ENCODE measurements at places on chromosomes 2 and 18. TPM values are rescaled to one million over a fixed set of nuclear protein-coding genes. Genes with fewer than 3 reads are reported as not detected.
A peak's percentile ranks its signal among the peaks of the same experiment; 100 is the strongest.

DNA sequence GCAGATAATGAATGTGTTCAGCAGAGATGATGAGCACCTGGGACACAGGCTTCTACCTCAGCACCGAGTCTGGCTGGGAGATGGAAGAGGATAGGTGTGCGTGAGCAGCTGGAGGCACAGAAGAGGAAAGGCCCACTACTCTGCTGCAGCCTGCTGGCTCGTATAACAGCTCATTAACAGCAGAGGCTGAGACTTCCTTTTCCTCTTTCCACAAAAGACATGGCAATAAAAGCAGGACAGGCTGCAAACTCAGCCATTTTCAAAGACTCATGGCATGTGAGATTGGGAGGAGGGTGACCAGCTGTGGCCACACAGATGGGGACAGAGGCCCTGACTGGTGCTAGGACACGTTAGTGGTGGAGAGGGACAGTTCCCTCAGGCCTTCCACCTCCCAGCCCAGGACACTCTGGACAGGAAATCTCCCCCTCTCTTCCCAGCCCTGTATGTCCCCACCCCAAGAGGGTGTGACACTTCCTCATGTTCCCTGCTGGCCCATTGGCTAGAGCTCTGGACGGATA lies 60.3 kb downstream of the CACNB4 start:
- H3K27ac ChIP-seq, result no peak overlapping the region
- peaks cover 13% of the 10 kb centered on the region for H3K4me1 ChIP-seq
- no peak for DNase-seq
- H3K4me3 ChIP-seq, result no peak overlapping the region

DNA sequence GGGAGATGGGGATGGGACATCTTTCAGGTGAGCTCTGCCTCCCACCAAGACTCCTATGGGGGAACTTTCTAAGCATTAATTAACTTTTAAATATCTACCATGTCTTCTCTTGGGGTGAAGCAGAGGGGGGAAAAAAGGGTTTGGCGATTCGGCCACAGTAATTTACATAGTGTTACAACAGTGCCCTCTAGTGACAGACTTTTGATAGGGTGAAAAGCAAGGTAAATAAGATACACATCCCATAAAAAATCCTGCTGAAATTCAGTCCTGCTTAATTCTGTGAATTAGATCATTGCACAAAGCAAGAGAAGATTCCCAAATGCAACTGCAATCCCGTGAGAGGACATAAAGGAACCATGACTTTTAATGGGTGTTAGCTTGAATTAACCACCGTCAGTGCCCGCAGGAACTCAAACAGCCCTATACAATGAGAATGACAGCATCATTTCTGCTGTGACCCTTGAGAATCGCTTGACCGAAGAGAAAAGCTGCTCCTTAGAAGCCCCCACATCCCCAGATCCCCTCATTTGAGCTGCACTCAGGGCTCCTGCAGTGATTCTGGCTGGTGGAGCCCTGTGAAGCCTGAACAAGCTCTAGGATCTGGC lies 32.8 kb downstream of the FAM124B start:
- H3K27ac ChIP-seq, result no peak overlapping the region
- H3K4me3 ChIP-seq, result no peak overlapping the region
- no peak for DNase-seq
- H3K4me1 ChIP-seq, result no peaks in the 10 kb centered on the region
- H3K36me3 ChIP-seq, result no peaks in the 10 kb centered on the region

DNA sequence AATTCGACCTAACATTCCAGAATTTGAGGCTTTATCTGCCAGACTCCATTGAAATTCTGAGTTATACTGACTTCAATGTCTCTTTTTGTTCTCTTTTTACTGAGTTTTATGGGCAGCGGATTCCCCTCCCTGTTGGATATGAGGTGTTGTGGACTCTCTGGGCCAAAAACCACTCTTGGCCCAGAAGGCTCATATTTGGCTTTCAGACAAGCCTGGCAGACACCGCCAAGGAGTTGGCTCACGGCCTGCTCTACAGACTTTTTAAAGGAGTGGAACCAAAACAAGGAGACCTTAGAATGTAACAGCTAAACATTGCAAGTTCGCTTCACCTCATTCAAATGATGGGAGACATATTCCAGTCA lies 206.4 kb upstream of the NCKAP5 start:
- H3K27ac ChIP-seq, result no peak overlapping the region
- H3K4me3 ChIP-seq, result no peak overlapping the region
- DNase-seq, result peak; percentile 48
- no peaks in the 10 kb centered on the region for H3K36me3 ChIP-seq
- peaks cover 12% of the 10 kb centered on the region for H3K4me1 ChIP-seq
- H3K27me3 ChIP-seq, result no peaks in the 10 kb centered on the region

GRCh38 chr2:127715778-127716449 lies 14.6 kb downstream of the SFT2D3 start:
- no peaks in the 10 kb centered on the region for H3K27me3 ChIP-seq
- H3K27ac ChIP-seq, result no peak overlapping the region
- no peak for DNase-seq
- no peaks in the 10 kb centered on the region for H3K4me1 ChIP-seq
- peaks cover 77% of the 10 kb centered on the region for H3K36me3 ChIP-seq

- H3K27ac ChIP-seq, result no peak overlapping the region
- peak; percentile 19 for DNase-seq
- H3K36me3 ChIP-seq, result no peaks in the 10 kb centered on the region
Observed at GRCh38 chr2:3143602-3144001, 234.0 kb downstream of the EIPR1 start.

TRABD2A gene
- 10.1 TPM for total RNA-seq

GRCh38 chr18:71832946-71833617 lies 711.1 kb downstream of the CBLN2 start:
- no peaks in the 10 kb centered on the region for H3K36me3 ChIP-seq
- H3K4me1 ChIP-seq, result no peaks in the 10 kb centered on the region
- no peak for DNase-seq
- no peak overlapping the region for H3K27ac ChIP-seq

GRCh38 chr2:239283288-239283945 lies 117.4 kb downstream of the HDAC4 start:
- no peaks in the 10 kb centered on the region for H3K36me3 ChIP-seq
- H3K27me3 ChIP-seq, result no peaks in the 10 kb centered on the region
- H3K4me3 ChIP-seq, result no peak overlapping the region

DNA sequence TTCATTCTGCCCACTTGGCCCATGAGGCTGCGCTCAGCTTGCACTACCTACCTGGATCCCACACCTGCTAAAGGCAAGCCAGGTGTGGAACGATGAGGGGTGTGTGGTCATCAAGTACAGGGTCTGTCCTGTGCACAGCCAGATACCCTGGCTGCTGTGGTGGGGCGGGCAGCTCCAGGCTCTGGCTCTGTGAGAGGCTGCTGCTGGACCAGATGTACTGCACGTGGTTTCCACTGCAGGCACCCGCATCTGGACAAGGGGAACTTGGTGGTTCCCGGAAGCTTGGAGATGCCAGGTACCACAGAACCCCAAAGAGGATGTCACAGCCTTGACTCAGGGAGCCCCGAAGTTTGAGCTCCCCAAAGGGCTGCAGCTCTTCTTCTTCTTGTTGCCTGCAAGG lies 68.1 kb upstream of the ZNF804A start:
- H3K36me3 ChIP-seq, result no peaks in the 10 kb centered on the region
- no peaks in the 10 kb centered on the region for H3K27me3 ChIP-seq
- H3K27ac ChIP-seq, result no peak overlapping the region
- no peaks in the 10 kb centered on the region for H3K4me1 ChIP-seq
- DNase-seq, result no peak

GBX2 gene
- not detected for total RNA-seq

DNA sequence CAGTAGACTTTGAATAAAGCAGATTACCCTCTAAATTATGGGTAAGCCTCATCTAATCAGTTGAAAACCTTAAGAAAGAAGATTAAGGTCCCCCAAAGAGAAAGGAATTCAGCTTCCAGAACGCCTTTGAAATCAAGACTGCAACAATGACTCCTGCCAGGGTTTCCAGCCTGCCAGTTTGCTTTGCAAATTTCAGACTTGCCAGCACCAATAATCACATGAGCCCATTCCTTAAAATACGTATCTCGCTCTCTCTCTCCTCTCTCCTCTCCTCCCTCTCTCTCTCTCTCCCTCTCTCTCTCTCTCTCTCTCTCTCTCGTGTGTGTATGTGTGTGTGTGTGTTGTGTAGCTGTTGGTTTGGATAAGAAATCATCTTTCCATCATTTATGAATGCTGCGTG lies 184.2 kb downstream of the PDE1A start:
- no peaks in the 10 kb centered on the region for H3K27me3 ChIP-seq
- H3K27ac ChIP-seq, result no peak overlapping the region
- H3K4me1 ChIP-seq, result peaks cover 6% of the 10 kb centered on the region
- no peaks in the 10 kb centered on the region for H3K36me3 ChIP-seq
- no peak for DNase-seq
- no peak overlapping the region for H3K4me3 ChIP-seq

DNA sequence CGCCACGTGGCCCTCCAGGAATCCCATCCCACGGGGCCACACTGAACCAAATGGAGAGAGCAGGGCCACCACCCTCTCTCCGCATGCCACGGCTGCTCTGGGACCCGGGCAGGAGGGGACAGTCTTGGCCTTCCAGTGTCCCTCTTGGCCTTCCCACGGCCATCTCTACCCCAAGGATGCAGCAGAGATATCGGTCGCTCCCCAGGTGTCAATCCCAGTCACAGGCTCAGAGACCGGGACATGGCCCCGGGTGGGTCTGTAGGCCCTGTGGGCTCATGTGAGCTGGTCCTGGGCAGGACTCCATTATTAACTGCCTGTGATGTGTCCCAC lies 15.3 kb downstream of the CAPN10 start:
- no peaks in the 10 kb centered on the region for H3K27me3 ChIP-seq
- DNase-seq, result no peak
- peaks cover 25% of the 10 kb centered on the region for H3K4me1 ChIP-seq

UGT1A10 gene
- 8.4 TPM for total RNA-seq

DNA sequence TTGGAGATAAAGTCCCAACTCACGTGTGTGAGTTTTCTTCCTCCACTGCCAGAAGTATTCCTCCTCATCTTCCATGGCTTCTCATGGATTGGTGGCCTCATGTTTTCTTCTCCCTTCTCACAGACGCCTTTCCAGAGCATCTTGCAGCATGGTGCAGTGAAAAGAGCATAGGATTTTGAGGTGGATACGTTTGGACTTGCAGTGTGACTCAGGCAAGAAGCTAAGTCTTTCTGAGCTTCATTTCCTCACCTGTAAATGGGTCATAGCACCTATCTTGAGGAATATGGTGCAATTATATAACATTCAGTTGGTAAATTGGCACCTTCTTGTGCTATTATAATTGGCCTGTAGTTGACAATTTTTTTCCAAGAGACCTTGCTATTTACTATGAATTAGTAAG lies 247.6 kb downstream of the RDH14 start:
- DNase-seq, result no peak
- no peaks in the 10 kb centered on the region for H3K36me3 ChIP-seq
- H3K27ac ChIP-seq, result no peak overlapping the region
- no peaks in the 10 kb centered on the region for H3K27me3 ChIP-seq
- no peak overlapping the region for H3K4me3 ChIP-seq

ARHGEF33 gene
- not detected for total RNA-seq

GRCh38 chr2:163182764-163183354 lies 344.3 kb upstream of the KCNH7 start:
- H3K27ac ChIP-seq, result no peak overlapping the region
- no peaks in the 10 kb centered on the region for H3K36me3 ChIP-seq
- H3K4me1 ChIP-seq, result no peaks in the 10 kb centered on the region
- no peak for DNase-seq
- no peaks in the 10 kb centered on the region for H3K27me3 ChIP-seq

RAMP1 gene
- 113 TPM for total RNA-seq

- H3K36me3 ChIP-seq, result no peaks in the 10 kb centered on the region
- no peak overlapping the region for H3K4me3 ChIP-seq
- no peaks in the 10 kb centered on the region for H3K27me3 ChIP-seq
- no peak for DNase-seq
- H3K27ac ChIP-seq, result no peak overlapping the region
- no peaks in the 10 kb centered on the region for H3K4me1 ChIP-seq
Observed at GRCh38 chr2:206260188-206261012, 14.1 kb upstream of the ZDBF2 start.

GRCh38 chr2:178478439-178479274 lies at the start of gene FKBP7:
Gene FKBP7 (minus strand): TSS chr2:178478600. CDS start chr2:178478499, 101 bp downstream.
- H3K4me3 ChIP-seq, result peak within 1 kb of the TSS; percentile 67
- peaks cover 39% of the 10 kb centered on the region for H3K4me1 ChIP-seq

DNA sequence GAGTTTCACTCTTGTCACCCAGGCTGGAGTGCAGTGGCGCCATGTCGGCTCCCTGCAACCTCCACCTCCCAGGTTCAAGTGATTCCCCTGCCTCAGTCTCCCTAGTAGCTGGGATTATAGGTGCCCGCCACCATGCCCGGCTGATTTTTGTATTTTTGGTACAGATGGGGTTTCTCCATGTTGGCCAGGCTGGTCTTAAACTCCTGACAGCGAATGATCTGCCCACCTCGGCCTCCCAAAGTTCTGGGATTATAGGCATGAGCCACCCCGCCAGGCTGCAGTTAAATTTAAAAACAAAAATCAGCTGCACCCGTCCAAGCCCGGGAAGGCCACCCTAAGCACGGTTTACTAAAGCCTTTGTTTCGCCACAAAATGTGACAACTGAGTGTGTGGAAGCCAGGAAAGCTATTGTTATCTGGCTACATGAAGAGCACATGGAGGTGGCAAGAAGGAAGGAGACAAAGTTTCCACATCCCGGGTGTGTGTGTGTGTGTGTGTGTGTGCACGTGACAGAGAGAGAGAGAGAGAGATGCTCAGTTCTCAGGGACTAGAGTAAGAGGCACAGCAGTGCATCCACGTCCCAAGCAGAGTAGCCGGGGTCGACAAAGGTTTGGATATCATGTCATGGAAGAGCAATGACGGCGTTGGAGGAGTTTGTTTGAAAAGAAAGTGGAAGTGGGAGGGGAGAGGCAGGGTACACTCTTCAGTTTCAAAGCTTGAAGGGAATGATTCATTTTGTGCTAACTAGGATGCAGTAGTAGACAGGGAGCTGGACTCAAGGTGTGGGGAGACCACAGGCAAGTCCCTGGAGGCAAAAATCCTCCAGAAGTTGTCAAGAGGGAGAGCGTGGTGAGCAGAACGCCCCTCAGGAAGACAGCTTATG lies 20.1 kb downstream of the INPP5D start:
- H3K27me3 ChIP-seq, result no peaks in the 10 kb centered on the region
- DNase-seq, result no peak
- peak overlapping the region; percentile 84 for H3K27ac ChIP-seq
- no peaks in the 10 kb centered on the region for H3K36me3 ChIP-seq
- no peak overlapping the region for H3K4me3 ChIP-seq

- H3K4me1 ChIP-seq, result no peaks in the 10 kb centered on the region
- H3K4me3 ChIP-seq, result no peak overlapping the region
- H3K27me3 ChIP-seq, result no peaks in the 10 kb centered on the region
- no peak for DNase-seq
Observed at GRCh38 chr2:224870341-224870740, 154.2 kb upstream of the CCDC195 start.

SP140 gene
- 6.2 TPM for total RNA-seq

- no peaks in the 10 kb centered on the region for H3K36me3 ChIP-seq
- no peaks in the 10 kb centered on the region for H3K27me3 ChIP-seq
Observed at GRCh38 chr2:234841321-234842015, 110.3 kb upstream of the SH3BP4 start.

GRCh38 chr2:218627939-218628338 lies 20.2 kb downstream of the PLCD4 start:
- no peak overlapping the region for H3K4me3 ChIP-seq
- peaks cover under 1% of the 10 kb centered on the region for H3K4me1 ChIP-seq
- DNase-seq, result no peak
- no peak overlapping the region for H3K27ac ChIP-seq
- H3K36me3 ChIP-seq, result peaks cover 4% of the 10 kb centered on the region
- H3K27me3 ChIP-seq, result no peaks in the 10 kb centered on the region

IL36A gene
- total RNA-seq, result not detected

CPO gene
- not detected for total RNA-seq

GALNT3 gene
- total RNA-seq, result 134 TPM

CHMP1B gene
- total RNA-seq, result 24.5 TPM

Data from stomach (tissue), 19 donors.